ENCODE measurements at places on chromosomes 4 and X. TPM values are rescaled to one million over a fixed set of nuclear protein-coding genes. Genes with fewer than 3 reads are reported as not detected.

GRCh38 chr4:189548484-189549125 lies 392.1 kb upstream of the FRG1 start:
- DNase-seq: no peak

DNA sequence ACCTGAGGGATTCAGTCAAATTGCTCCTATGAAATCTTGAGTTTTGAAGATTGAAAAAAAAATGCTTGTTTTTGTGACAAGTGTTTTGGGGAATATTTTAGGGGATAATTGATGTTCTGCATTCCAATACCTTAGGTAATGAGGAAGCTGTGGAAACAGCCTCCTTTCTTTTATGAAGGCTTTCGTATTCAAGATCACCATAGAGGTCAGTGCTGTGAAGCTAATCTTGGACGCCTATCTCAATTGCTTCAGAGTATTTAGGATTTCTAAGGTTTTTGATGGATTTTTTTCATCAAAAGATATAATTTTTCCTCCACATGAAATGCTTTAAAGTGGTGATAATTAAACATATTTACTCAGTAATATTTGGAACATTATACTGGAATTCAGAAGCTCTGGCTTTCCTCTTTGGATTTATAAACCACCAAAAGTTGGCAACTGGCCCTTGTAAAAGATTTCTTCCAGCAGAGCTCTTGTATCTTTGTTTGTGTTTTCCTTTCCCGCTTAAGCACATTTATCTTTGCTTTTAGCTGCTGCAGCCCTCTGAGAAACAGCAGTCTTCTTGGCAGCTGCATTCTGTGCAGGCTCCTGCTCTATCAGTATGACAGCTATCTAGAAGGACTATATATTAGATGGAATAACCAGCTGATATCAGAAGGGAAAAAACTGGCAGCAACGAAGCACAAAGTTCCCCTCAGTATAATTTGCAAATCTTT lies 63.7 kb downstream of the HMGB2 start:
- peak; percentile 25 for DNase-seq

DNA sequence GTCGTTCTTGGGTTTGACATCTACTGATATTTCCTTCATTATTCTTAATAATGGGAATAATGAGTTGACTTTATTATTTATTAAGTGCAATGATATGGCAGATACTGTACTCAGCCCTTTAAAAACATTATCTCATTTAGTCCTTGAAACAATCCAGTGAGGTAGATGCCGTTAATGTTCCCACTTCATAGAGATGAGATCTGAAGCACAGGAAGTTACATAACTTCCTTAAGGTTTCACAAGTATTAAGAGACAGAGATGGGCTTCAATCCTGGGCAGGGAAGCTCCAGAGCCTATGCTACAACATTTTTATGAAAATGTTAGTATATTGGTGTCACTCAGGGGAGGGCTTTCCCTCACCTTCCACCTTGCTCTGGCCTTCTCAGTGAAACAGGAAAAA lies 9.7 kb upstream of the KLHL13 start:
- no peak for DNase-seq

GRCh38 chrX:9749146-9749692 lies 16.4 kb downstream of the GPR143 start:
- DNase-seq: no peak

- no peak for DNase-seq
These were observed 20.7 kb upstream of the CSN1S1 start for GRCh38 chr4:69910016-69910782.

DNA sequence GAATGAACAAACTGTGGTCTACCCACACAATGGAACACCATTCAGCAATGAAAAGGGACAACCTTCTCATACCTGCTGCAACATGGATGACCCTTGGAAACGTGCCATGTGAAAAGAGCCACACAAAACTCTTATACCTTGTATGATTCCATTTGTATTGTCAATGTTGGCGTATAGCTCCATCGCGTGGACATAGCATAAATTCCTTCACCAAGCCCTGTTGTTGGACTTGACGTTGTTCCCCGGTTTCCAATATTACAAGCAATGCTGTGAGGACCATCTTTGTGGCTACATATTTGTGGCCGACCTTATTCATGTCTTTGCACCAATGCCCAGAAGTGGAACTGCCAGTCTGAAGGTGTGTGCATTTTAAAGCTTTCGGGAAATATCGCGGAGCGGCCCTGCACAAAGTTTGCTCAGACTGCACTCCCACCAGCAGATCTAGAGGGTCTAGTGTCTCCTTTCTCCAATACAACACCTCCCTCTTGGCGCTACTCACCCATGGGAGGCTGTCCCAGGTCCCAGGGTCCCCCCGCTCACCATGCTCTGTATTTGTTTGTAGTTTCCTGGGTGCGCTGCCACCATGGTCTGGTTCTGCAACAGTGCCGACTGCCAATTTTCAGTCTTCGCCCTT lies at the start of gene CLDN34:
Gene CLDN34, plus strand, starts transcription at position 584 of the 634 bp plus-strand sequence. Its CDS starts 0 bp downstream, at position 584.
- DNase-seq: no peak

GRCh38 chr4:11416071-11416766 lies 12.5 kb downstream of the HS3ST1 start:
- no peak for DNase-seq

GRCh38 chrX:102067966-102068723 lies 57.3 kb upstream of the TCEAL2 start:
- DNase-seq: peak; percentile 6

MAB21L2 gene
- 0.10 TPM for total RNA-seq

FOXR2 gene
- 2.0 TPM for total RNA-seq

SPANXA1 gene
- total RNA-seq: 69.2 TPM

CDKL2 gene
- 2.9 TPM for total RNA-seq

Data from RPMI7951 (cell line).